ENCODE measurements at places on chromosomes 2 and 18.

- DNase-seq = no peak
Measured at GRCh38 chr2:240502059-240502429, 55.7 kb downstream of the ANKMY1 start.

DNA sequence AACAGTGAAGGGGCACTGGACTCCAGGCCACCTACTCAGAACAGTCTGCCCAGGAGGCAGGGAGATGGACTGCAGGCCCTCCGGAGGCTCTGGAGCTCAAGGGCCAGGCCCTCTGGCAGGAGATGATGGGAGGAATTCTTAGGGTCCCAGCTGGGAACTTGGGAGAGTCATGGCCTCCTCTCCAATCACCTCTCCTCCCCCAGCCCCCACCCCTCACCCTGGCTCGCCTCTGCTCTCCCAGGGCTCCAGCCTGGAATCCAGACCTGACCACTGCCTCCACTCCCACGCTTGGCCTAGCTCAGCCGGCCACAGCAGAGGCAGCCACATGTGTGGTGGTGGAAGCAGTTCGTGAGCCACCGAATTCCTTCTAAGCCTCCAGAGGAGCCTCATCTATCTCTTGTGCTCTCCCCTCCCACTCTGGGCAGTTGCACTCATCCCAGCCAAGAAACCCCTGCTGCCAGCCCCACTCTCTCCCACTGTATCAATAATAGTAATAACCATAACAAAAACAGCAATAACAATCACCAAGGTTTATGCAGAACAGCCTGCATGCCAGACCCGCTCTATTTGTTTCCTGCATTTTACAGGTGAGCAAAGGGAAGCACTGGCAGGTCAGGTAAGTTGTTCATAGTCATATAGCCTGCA lies 67.4 kb downstream of the TNS1 start:
- no peak for DNase-seq

GRCh38 chr2:185384822-185385560 lies 353.6 kb upstream of the FSIP2 start:
- no peak for DNase-seq

GRCh38 chr2:10400978-10401951 lies 46.9 kb downstream of the ODC1 start:
- no peak for DNase-seq

DNA sequence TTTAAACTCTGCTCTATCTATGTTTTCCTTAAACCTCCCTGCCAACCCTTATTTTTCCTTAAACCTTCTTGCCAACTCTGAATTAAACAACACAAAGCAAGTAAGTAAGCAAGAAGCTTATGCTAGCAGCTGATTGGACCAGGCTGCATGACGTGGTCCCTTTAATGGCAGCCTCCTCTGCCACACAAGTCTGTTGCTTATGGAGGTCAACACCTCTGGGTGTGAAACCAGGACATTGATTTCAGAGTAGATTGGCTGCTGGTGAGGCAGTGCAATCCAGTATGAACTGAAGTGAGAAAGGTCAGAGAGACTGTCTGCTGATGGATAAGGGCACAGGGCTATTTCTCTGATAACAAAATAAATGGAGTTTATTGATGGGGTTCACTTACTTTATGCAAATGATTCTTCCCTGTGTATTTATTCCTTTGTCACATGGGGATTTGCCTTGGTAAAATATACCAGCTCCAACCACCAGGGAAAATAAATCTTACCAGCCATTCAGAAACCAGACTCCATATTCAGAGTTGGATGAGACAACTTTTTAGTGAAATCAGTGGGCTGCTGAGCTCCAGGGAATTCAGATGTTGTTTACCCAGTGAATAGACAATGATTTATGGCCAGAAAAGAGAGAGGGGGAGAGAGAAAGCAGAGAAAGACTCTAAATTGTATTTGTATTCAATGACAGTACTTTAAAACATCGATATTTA lies 112.2 kb upstream of the NCKAP5 start:
- DNase-seq = no peak

DNA sequence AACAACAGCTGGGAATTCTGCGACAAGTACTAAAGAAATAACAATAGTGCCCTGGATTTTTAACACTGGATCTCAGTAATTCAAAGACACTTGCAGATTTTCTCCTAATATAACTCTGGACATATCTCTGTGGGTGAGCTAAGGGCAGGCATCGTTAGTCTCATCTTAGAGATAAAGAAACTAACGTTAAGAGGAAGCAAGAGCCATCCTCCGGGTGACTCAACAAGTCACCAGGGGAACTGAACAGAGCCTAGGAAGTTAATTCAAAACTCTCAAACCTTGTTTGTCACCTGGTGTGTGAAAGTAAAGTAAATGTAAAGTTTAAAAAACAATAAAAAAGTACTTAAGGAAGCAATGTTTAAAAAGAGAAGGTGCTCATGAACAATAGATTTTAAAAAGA lies 41.6 kb upstream of the NRP2 start:
- DNase-seq = no peak
